ENCODE measurements at places on chromosomes 13 and 19.

DNA sequence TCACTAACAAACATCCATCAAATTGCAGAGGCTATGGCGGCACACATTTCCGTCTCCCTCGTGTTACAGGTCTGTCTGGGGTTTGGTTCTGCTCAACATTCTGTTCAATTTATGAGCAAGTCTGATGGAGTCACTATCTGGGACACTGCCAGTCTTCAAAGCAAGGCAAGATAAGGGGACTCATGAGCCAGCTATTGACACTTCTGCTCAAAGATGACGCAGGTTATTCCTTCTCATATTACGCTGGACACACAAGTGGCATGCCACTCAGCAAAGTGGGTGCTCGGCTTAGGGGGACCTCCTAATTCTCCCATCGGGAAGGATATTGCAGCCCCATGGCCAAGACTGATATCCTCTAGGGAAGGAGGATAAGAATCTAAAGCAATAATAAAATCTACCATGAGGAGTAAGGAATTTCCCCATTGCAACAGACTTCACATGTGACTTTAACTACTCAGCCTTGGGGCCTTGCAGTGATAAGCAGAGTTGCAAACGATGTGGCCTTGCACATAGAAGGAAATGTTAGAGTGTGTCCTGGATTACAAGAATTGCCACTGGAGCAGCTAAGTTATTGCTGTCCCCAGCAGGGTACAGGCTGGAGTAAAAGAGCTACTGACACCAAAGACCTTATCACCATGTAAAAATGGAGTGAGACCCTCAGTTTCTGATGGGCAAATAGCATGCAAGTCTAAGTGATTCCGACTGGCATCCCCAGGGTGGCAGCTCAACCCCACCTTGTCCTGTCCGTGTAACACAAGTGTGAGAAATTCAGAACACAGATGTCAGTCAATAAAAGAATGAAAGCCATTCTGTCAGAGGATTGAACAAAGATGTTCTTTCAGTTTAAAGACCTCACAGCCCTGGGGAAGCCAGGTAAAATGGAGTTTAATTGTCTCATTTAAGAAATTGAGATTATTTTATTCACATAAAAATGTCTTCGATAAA, 306.1 kb downstream of the IRS2 start:
- DNase-seq, result no peak

DNA sequence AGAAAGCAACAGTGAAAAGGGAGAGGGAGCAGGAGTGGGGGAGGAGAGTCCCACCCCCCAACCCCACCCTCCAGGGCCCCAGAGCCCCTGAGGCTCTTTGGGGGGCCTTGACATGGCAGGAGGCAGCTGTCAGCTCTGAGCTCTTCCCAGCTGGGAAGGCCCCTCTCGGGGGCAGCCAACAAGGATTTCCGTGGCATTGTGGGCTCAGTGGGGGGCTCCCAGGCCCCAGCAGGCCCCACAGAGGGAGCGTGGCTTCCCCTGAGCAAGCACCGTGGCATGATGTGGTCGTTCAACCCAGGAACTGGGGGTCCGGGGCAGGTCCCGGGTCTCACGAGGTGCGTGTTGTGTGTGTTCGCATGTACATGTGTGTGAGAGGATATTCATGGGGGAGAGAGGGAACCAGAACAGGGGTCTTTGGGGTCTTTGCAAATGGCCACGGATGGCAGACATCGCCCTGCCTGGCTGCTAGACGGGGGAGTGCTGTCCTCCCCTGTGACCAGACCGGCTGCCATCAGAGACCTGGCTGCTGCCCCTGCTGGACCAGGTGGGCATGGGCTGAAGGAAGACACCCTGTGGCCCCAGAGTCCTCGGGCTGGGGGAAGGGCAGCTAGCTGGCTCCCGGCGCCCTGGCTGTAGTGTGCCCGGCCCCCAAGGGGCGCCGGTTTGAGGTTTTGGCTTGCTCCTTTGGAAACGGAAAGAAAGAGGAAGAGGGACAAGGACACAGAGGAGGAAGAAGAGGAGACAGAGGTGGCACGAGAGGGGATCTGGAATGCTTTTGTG, 3.7 kb upstream of the AKAP8L start:
- no peak for DNase-seq

DNA sequence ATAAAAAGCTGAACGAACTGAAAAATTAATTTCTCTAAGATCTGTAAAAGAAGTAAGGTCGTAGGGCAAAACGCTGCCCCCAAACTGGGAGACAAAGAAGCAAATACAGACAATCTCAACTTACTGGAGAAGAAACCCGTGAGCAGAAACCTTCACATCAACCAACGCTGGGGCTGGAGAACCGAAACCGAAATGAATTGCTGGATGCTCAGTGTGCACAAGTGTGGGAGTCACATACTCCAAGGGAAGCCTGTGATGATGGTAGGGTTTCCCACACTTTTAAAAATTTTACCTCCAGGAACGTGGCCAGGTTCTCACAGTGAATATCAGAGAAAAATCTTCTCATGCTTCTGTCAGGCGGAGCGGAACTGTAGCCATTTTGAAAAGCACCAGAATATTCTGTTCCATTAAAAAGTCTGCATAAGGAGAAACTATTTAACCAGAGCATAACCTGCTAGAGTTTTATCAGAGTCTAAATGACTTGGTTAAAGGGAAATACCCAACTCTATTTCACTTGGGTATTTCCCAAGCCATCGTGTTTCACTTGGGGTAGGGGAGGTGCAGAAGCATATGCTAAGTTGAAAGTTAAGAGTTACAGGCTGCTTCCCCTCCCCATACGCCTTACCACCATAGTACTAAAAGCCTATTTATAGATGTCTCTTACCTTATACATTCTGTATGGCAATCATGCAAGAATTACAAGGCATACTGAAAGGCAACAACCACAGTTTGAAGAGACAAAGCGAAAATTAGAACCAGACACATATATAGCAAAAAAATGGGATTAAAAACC, 110.5 kb upstream of the SLITRK1 start:
- DNase-seq, result no peak

DNA sequence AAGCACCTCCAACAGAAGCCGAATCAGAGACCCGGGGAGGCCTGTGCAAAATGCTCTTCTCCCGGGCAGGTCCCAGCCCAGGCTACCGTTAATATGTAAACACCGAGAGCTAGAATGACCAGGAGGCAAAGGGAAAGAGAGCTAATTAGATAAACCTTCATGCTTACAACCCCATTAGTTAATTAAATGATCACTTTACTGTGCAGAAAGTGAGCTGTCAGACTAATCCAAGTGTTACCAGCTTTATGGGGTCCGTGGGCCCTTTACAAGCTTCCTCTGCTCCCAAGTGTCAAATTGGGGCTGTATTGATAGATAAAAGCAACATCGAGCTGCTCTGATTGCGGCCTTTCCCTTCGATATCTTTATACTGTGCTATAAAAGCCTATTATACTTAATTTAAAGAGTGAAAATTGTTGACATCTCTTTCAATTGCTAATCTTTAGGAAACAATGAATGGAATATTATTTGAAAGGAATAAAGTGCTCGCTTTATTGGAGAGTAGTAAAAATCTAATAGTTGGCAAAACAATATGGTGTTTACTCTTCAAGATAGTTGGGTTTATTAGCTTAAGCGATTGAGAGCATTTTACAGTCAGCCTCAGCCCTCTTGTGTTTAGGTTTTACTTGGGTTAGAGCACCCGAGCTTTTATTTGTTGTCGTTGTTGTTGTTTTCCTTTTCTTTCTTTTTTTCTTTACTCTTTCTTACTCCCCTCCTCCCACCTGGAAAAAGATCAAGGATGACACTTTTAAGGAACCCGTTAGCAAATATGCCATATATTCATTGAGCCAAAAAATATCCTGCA, 189.3 kb upstream of the GPR12 start:
- peak; percentile 66 for DNase-seq

GRCh38 chr13:55583953-55584593, 1556.6 kb upstream of the PRR20A start:
- no peak for DNase-seq

GRCh38 chr13:79937771-79938216, 403.1 kb downstream of the SPRY2 start:
- no peak for DNase-seq

DNA sequence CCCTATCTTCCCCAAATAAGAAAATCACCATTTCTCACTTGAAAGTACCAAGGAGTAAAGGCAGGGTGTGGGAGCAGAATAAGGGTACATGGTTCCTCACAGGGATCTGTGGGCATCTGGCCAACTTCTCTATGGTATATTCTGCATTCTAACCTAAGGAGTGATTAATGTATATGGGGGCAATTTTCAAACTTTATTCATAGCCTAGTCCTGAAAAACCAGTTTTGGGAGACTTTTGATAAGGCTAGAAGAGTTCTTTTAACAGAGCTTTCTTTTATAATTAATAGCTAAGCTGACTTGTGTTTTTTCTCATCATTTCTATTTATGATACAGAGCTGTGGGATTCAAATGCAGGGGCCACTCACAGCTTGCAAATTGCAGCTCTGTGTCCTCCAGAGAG, 852 bp downstream of the SCEL start:
- DNase-seq, result no peak

- no peak for DNase-seq
These were observed 29.6 kb downstream of the EPN1 start for GRCh38 chr19:55704494-55705245.

- no peak for DNase-seq
These were observed 16.3 kb downstream of the MBNL2 start for GRCh38 chr13:97238432-97238831.

DNA sequence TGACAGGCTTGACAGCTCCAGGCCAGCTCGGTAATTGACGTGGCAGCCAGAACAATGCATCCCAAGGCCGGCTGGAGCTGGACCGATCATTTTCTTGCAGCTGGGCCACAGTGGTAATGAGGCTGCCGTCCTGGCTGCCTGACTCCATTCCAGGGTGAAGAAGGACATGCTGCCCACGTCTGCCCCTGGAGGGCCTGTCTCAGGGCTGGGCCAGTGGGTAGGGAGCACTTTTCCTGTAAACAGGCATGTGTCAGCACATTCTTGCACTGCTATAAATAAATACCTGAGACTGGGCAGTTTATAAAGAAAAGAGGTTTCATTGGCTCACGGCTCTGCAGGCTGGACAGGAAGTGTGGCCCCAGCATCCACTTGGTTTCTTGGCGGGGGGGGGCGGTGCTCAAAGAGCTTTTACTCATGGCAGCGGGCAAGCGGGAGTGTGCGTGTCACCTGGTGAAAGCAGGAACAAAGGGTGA, 38.1 kb upstream of the KCTD15 start:
- no peak for DNase-seq

DNA sequence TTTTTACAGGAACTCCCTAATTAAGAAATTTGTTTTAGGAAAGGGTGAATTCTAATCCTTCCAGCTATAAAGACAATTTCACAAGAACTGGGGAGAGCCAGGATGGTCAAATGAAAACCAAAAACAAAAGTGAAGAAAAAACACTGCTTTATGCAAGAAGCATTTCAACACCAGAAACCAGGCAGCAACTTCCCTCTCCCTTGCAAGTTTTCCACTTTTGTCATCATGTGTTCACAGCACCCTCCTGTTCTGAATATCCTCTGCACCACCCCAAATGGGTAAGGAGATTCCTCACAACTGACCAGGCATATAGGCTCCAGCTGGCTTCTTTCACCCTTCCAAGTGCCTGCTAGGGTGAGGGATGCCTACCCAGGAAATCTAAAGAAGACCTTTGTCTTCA, 328.1 kb downstream of the TBC1D4 start:
- DNase-seq, result no peak

GRCh38 chr19:18304458-18305310, 18.2 kb downstream of the LSM4 start:
- no peak for DNase-seq

DNA sequence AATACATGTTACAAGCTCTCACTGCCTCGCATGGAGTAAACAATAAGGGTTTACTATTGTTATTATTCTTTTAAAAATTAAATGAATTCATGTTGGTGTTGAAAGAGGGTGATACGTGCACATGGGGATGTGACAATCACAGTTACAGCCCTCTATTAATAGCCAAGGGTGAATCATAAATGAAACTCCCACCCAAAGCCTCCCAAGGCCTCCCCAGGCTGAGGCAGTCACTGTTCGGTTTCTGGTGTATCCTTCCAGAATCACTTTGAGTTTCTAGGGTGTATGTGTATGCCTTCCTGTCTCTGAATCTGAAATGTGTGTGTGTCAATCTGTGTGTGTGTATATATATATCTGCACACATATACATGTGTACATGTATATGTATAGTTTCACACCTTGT, 73.4 kb downstream of the AKAP11 start:
- no peak for DNase-seq

DNA sequence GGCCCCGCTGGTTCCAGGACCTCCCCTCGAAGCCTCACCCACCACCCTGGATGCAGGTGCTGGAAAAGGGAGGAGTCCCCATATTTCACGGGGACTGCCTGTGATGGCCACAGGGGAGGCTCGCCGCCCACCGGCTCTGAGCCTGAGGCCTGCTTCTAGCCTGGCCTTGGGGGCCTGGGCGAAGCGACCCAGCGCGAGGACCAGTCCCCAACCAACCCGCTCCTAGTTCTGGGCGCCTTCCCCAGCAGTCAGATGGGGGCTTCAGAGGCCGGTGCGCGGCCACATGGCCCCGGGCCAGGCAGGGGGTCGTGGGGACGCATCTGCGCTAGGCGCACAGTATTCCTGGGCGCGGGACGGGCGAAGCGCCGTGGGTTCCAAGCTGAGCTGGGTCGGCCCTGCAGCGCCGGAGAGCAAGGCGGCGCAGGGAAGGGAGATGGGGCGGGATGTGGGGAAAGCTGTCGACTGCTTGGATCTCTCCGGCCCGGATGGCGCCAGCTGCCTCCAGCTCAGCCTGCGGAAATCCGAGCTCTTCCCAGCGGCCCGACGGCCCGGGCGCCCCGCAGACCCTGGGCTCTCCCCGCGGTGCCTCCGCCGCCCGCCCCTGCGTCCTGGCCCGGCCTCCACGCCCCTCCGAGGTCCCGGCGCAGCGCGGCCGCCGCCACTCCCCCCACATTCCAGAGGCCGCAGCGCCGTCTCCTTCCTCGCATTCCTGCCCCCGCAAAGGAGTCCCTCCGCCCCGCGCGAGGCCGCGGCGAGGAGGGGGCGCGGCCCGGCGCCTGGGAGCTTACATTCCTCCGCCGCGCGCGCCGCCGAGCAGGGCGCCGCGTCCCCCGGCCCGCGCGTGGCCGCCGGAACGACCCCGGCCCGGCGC, at the start of gene WTIP:
WTIP (plus strand) TSS at position 788 of the 871 bp plus-strand sequence. CDS start 217 bp downstream, outside the sequence.
- DNase-seq, result peak; percentile 24

DNA sequence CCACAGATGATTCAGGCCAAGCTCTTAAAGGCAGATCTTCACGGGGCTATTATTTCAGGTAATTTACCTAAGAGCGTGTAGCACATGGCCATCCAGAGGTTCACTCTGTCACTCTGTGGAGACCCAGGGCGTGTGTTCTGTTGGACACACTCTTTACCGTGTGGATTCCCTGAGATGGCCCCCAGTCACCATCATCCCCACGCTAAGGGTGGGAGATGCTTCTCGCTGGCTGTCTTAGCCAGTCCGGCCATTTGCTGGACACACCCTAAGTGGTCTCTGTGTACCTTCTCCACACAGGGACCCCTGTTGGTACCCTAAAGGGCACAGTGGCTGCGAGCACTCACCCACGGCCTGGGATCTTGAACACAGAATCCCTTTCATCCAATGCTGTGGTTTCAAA, 6.0 kb downstream of the POP4 start:
- DNase-seq, result no peak
